ENCODE measurements at places on chromosomes 6 and 20.

- H3K36me3 ChIP-seq: no peaks in the 10 kb centered on the region
- H3K27ac ChIP-seq: no peak overlapping the region
- peak; percentile 83 for DNase-seq
- H3K27me3 ChIP-seq: peaks cover 28% of the 10 kb centered on the region
- H3K4me3 ChIP-seq: no peak overlapping the region
Observed at GRCh38 chr6:166008441-166009369, 158.9 kb downstream of the TBXT start.

- H3K4me1 ChIP-seq: peaks cover 5% of the 10 kb centered on the region
- no peak overlapping the region for H3K27ac ChIP-seq
- H3K27me3 ChIP-seq: no peaks in the 10 kb centered on the region
- no peak overlapping the region for H3K4me3 ChIP-seq
- no peaks in the 10 kb centered on the region for H3K36me3 ChIP-seq
- DNase-seq: no peak
Observed at GRCh38 chr6:149075616-149076354, 241.7 kb upstream of the TAB2 start.

- no peaks in the 10 kb centered on the region for H3K27me3 ChIP-seq
- H3K4me3 ChIP-seq: no peak overlapping the region
- H3K36me3 ChIP-seq: no peaks in the 10 kb centered on the region
- no peaks in the 10 kb centered on the region for H3K4me1 ChIP-seq
- H3K27ac ChIP-seq: no peak overlapping the region
Observed at GRCh38 chr6:124055963-124056362, 252.3 kb downstream of the NKAIN2 start.

- H3K4me1 ChIP-seq: peaks cover 90% of the 10 kb centered on the region
- no peaks in the 10 kb centered on the region for H3K36me3 ChIP-seq
- DNase-seq: no peak
- H3K27me3 ChIP-seq: no peaks in the 10 kb centered on the region
- no peak overlapping the region for H3K4me3 ChIP-seq
- H3K27ac ChIP-seq: peak overlapping the region; percentile 77
Observed at GRCh38 chr20:41052742-41053419, 24.3 kb downstream of the TOP1 start.

- DNase-seq: no peak
- no peaks in the 10 kb centered on the region for H3K36me3 ChIP-seq
- no peak overlapping the region for H3K4me3 ChIP-seq
- peaks cover 16% of the 10 kb centered on the region for H3K4me1 ChIP-seq
- H3K27ac ChIP-seq: no peak overlapping the region
Observed at GRCh38 chr20:58431134-58431533, 42.1 kb downstream of the VAPB start.
